Mesenchymal stem cell (in vitro differentiated cells and primary cell): ENCODE measurements at places on chromosomes 2 and 18.

GRCh38 chr2:100252811-100253698 is 69.2 kb downstream of the LONRF2 start:
- no peak for DNase-seq

DNA sequence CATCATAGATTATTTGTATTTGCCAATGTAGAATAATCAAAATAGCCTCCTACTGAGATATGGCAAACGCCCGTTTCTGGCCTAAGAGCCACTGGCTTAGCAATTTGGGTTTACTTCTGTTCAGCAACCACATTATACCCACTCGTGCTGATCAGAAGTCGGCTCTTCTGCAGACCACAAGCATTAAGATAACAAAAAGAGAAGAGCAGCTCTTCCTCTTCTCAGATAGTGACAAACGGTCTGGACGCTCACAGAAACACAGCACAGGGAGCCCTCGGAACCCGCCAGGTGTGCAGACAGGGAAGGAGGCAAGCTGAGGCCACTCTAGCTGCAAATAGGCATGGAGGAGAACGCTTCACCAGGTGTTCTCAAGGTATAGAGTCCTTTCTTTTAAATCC is 164.0 kb downstream of the HDAC4 start:
- no peak for DNase-seq

DNA sequence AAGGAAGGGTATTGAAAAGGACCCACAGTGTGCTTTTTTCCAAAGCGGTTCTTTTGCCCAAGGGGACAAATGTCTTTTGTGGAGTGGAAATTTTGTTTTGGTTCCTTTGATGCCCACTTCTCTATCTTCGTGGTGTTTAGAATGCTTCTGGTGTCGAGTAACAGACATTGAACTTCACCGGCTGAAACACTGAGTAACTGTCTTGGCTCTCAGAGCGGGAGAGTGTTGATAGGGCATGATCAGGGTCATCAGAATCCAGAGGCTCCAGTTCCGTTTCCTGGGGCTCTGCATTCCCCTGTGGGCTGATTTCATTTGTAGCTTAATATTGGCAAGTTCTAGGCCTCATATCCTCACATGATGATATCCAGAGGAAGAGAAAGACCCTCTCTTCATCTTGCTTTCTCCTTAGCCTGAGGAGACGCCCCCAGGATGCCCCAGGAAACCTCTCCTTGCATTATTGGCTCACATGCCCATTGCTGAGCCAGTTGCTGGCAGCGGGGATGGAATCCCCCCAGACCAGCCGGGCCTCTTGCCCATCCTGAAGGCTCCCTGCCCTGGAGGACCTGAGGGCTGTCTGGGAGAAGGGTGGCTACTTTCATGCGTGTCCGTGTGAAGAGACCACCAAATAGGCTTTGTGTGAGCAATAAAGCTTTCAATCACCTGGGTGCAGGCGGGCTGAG is 27.9 kb upstream of the AGFG1 start:
- DNase-seq: no peak

GRCh38 chr2:38601463-38602135 is 1.1 kb downstream of the HNRNPLL start:
- DNase-seq: peak; percentile 47

- DNase-seq: peak; percentile 8
Measured at GRCh38 chr2:239934571-239935171, 90.5 kb downstream of the NDUFA10 start.

GRCh38 chr2:28004086-28004485 is 113.6 kb downstream of the BABAM2 start:
- peak; percentile 74 for DNase-seq

DNA sequence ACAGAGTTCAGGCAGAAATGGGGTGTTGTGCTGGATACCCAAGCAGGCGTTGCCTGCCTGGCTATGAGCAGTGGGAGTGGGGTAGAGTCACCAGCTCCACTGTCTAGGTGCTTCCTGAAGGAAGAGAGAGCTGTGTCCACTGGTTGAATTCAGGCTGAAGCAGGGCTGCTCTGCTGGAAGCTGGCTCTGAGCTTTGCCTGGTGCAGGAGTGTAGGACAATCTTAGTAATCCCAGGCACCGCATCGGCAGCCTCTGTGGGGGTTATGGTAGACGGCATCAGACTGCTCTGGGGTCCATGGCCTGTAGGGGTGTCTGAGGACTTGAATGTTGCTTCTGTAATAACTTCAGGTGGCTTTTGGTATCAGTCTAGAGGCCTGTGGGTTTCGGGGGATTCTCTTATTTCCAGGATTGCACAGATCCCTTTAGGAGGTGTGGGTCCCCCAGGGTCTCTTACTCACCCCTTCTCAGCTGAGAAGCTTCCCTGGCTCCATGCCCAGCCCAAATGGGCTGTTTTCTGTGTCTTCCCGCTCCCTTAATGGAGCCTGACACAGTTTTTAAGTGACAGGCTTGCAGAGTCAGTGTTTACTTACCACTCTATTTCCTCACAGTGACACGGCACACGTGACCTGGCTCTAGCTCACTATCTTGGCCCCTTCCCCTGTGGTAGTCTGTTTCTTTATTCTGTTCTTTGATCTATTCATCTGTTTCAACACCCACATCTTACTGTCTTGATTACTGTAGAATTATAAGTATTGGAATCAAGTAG is 644.3 kb downstream of the CBLN2 start:
- DNase-seq: no peak

DNA sequence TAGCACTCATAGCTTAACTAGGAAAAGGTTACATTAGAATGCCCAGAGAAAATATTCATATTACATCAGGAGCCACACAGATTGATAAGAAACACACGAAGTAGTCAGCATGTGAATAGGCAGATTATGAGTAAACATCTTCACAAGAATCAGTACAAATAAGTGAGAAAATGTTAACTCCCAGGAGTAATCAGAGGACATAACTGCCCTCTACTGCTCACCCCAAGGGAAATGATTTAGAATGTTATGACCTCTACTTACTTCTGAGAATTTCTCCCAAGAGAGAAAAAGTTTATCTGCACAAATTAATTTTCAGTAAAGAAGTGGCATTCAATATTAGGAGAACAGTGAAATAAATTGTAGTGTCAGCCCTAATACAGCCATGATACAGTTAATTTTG is 39.1 kb upstream of the ACKR3 start:
- DNase-seq: no peak

DNA sequence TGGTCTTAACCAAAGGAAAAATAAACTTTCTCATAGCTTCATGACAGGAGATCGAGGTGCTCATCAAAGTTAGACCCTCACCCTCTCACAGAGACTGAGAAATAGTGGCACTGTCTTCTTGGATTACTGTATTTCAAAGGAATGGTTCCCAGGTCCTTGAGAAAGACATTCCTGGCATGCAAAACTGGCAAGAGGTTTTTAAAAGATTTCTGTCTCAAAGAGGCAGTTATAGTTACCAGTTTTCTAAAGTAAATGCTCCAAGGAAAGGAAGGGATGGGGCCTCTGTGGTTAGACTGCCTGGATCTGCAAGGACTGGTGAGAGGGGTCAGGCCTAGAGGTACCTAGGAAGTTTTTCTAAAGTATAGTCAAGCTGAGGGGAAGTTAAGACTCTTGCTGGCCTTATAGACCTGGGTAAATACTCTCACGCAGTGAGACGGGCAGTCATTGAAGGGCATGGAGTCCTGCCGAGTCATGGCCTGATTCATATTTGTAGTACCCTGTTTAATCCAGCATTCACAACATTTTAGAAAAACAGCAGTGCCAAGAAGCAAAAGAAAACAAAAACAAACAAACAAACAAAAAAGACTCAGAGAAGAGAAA is 226.1 kb downstream of the DOK6 start:
- DNase-seq: no peak

GRCh38 chr2:118278046-118278445 is 189.8 kb downstream of the INSIG2 start:
- DNase-seq: no peak

GRCh38 chr2:180367815-180368214 is 360.7 kb upstream of the CWC22 start:
- DNase-seq: peak; percentile 48

DNA sequence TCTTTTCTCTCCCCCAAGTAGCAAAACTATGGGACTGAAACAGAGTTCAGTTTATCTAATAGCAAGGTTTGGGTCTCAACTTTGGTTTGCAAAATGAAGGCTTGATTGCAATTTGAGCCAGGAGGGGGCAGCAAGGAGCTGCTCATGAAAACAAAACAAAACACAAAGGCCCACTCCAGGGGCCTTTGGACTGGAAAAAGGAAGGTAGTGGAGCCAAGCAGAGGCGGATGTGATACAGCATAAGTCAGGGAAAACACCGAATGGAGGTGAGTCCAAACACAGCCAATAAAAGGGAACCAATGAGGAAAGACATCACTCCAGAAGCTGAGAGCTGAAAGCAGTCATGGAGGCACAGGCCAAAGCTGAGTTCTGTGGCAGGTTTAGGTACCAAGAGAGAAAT is 799.7 kb upstream of the ACVR2A start:
- DNase-seq: peak; percentile 37
